ENCODE measurements at places on chromosomes 7 and 10. TPM values are rescaled to one million over a fixed set of nuclear protein-coding genes. Genes with fewer than 3 reads are reported as not detected.

BTBD16 gene
- total RNA-seq, result 0.52 TPM

OR9A2 gene
- not detected for total RNA-seq

CALML3 gene
- not detected for total RNA-seq

ATOH7 gene
- 0.34 TPM for total RNA-seq

TMEM213 gene
- total RNA-seq, result not detected

AEBP1 gene
- total RNA-seq, result not detected

ZNF503 gene
- total RNA-seq, result 13.0 TPM

HDAC9 gene
- 0.03 TPM for total RNA-seq

ATRNL1 gene
- total RNA-seq, result 0.30 TPM

ANKRD22 gene
- total RNA-seq, result 0.30 TPM

ANKRD61 gene
- total RNA-seq, result 0.38 TPM

PAPOLB gene
- not detected for total RNA-seq

CYP2C19 gene
- 0.02 TPM for total RNA-seq

TRIM50 gene
- not detected for total RNA-seq

FEZF1 gene
- not detected for total RNA-seq

BRAT1 gene
- 25.2 TPM for total RNA-seq

SYT15B gene
- 4.2 TPM for total RNA-seq

INMT gene
- total RNA-seq, result not detected

IFIT1 gene
- 5.4 TPM for total RNA-seq

BEND7 gene
- 12.0 TPM for total RNA-seq

Data from A549 treated with CpdA at 1 μM for 4 hours (cell line).